Testis (tissue), 5 donors: ENCODE measurements at places on chromosomes 1 and 21. TPM values are rescaled to one million over a fixed set of nuclear protein-coding genes. Genes with fewer than 3 reads are reported as not detected.

DNA sequence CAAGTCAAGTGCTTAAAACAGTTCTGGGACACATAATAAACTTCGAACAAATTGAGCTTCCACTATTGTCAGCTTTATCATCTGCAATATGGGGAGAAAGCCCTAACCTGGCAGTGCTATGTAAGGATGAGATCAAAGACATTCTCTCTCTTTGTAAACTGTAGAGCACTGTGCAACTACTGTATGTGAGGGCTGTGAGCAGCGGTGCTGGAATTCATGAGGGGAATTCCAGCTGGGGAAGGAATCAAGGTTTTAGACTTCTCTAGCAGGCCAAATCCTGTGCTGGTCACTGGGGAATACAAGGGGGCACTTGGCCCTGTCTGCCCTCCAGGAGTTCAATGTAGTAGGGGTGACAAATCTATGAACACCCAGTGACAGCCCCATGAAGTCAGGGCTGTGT lies 9.3 kb downstream of the FAM151A start:
- no peaks in the 10 kb centered on the region for H3K36me3 ChIP-seq
- no peaks in the 10 kb centered on the region for H3K27me3 ChIP-seq
- no peak overlapping the region for H3K27ac ChIP-seq

- no peaks in the 10 kb centered on the region for H3K27me3 ChIP-seq
- no peak overlapping the region for H3K4me3 ChIP-seq
- H3K36me3 ChIP-seq = no peaks in the 10 kb centered on the region
- no peak overlapping the region for H3K27ac ChIP-seq
Observed at GRCh38 chr1:41520951-41521752, 36.7 kb upstream of the EDN2 start.

DNA sequence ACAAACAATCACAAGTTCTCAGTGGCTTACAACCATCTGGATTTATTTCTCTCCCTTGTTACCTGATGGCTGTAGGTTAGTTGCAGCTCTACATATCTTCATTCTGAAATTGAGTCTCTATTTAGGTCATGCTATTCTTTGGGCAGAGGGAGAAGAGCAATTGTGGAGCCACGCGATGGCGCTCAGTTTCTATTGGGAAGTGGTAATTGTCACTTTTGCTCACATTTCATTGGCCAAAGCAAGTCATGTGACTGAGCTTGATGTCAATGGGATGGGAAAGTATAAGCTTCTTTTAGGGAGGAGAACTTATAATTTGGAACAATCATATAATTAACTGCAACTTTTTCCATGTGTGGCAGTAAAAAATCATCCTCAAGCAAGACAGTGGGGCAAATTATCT lies 166.5 kb downstream of the LMO4 start:
- no peaks in the 10 kb centered on the region for H3K27me3 ChIP-seq
- no peak overlapping the region for H3K4me3 ChIP-seq
- no peak overlapping the region for H3K27ac ChIP-seq
- DNase-seq = no peak
- no peaks in the 10 kb centered on the region for H3K4me1 ChIP-seq

- no peak overlapping the region for H3K4me3 ChIP-seq
- no peaks in the 10 kb centered on the region for H3K36me3 ChIP-seq
- no peaks in the 10 kb centered on the region for H3K27me3 ChIP-seq
Observed at GRCh38 chr1:41766546-41766945, 152.2 kb downstream of the HIVEP3 start.

GRCh38 chr1:211577277-211577818 lies 1.6 kb downstream of the SLC30A1 start:
- peak overlapping the region; percentile 94 for H3K27ac ChIP-seq
- no peak for DNase-seq
- H3K27me3 ChIP-seq = no peaks in the 10 kb centered on the region
- H3K4me3 ChIP-seq = peak overlapping the region; percentile 95

GRCh38 chr1:194159941-194160340 lies 973.5 kb upstream of the B3GALT2 start:
- no peak overlapping the region for H3K4me3 ChIP-seq
- H3K36me3 ChIP-seq = no peaks in the 10 kb centered on the region
- H3K27ac ChIP-seq = no peak overlapping the region
- no peak for DNase-seq

GRCh38 chr1:70405780-70406416 lies 5.2 kb upstream of the CTH start:
- no peak for DNase-seq
- H3K4me3 ChIP-seq = no peak overlapping the region
- no peaks in the 10 kb centered on the region for H3K27me3 ChIP-seq
- peaks cover 4% of the 10 kb centered on the region for H3K4me1 ChIP-seq
- H3K36me3 ChIP-seq = no peaks in the 10 kb centered on the region

- H3K27me3 ChIP-seq = no peaks in the 10 kb centered on the region
- no peak for DNase-seq
- no peak overlapping the region for H3K4me3 ChIP-seq
- H3K27ac ChIP-seq = no peak overlapping the region
- H3K4me1 ChIP-seq = no peaks in the 10 kb centered on the region
Observed at GRCh38 chr1:157095551-157095950, 4.1 kb downstream of the ETV3L start.

GRCh38 chr1:220705782-220706181 lies 15.6 kb downstream of the C1orf115 start:
- H3K36me3 ChIP-seq = no peaks in the 10 kb centered on the region
- H3K27ac ChIP-seq = no peak overlapping the region
- no peak for DNase-seq
- H3K4me3 ChIP-seq = no peak overlapping the region
- peaks cover 26% of the 10 kb centered on the region for H3K4me1 ChIP-seq
- H3K27me3 ChIP-seq = no peaks in the 10 kb centered on the region

GRCh38 chr1:215779729-215780128 lies 212.6 kb downstream of the KCTD3 start:
- H3K36me3 ChIP-seq = no peaks in the 10 kb centered on the region
- no peaks in the 10 kb centered on the region for H3K27me3 ChIP-seq
- H3K4me3 ChIP-seq = no peak overlapping the region

- peaks cover 8% of the 10 kb centered on the region for H3K4me1 ChIP-seq
- DNase-seq = no peak
- H3K27ac ChIP-seq = no peak overlapping the region
- no peaks in the 10 kb centered on the region for H3K27me3 ChIP-seq
Observed at GRCh38 chr1:182857212-182857611, 18.1 kb downstream of the DHX9 start.

DNA sequence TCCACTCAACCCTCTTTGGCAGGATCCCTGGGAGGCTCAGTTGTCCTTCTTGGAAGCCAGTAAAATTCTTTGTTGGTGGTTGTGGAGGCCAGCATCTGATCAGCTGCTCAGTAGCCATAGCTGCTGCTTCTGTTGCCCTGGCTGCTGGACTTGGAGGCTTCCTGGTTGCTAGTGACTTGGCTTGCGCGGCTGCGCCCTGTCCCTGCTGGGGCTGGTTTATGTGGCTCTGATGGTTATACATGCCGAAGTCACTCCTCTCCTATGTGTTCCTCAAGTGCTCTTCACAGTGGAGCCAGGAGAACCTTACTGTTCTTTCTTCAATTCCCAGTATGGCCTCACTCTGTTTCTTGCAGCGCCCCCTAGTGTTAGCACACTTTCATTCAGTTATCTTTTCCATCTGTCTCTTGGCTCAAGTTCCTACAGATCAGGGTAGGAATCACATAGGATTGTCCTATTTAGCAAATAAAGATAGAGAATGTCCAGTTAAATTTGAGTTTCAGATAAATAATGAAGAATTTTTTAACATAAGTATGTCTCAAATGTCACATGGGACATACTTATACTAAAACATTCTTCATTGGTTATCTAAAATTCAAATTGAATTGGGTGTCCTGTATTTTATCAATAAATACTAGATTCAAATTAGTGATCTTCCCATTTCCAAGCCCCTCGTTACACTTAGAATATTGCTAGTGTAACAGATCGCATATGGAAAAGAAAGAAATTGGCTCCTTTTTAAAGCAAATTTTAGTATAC lies 176.5 kb downstream of the TGFB2 start:
- no peak overlapping the region for H3K27ac ChIP-seq
- peak; percentile 75 for DNase-seq
- no peaks in the 10 kb centered on the region for H3K36me3 ChIP-seq
- no peaks in the 10 kb centered on the region for H3K27me3 ChIP-seq
- H3K4me3 ChIP-seq = no peak overlapping the region

- no peak overlapping the region for H3K27ac ChIP-seq
- no peaks in the 10 kb centered on the region for H3K27me3 ChIP-seq
- H3K4me3 ChIP-seq = no peak overlapping the region
- no peaks in the 10 kb centered on the region for H3K36me3 ChIP-seq
- DNase-seq = no peak
Observed at GRCh38 chr1:29700491-29700890, 464.2 kb downstream of the PTPRU start.

GRCh38 chr1:219442611-219443061 lies 170.3 kb downstream of the ZC3H11B start:
- no peak overlapping the region for H3K27ac ChIP-seq
- no peaks in the 10 kb centered on the region for H3K36me3 ChIP-seq
- no peak overlapping the region for H3K4me3 ChIP-seq

DNA sequence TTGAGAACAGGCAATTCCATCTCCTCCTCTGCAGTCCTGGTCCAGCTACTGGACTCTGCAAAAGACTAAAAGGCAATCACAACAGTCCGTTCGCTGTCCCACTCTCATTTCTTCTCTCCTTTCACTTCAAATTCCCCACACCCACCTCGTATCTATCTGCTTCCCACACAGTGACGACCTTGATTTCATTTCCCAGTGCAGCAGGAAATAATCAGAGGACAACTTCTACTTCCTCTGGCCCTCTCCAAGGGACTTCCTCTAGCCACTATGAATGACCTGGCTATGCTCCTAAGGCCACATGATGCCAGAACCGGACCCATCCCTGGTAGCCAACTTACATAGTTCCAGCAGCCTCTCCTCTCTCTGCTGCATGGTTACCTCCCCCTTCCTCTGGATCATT lies 8.0 kb downstream of the NOL9 start:
- no peaks in the 10 kb centered on the region for H3K36me3 ChIP-seq
- no peak overlapping the region for H3K27ac ChIP-seq
- no peak for DNase-seq

GRCh38 chr1:38088366-38088765 lies 41.8 kb upstream of the POU3F1 start:
- no peaks in the 10 kb centered on the region for H3K4me1 ChIP-seq
- H3K4me3 ChIP-seq = no peak overlapping the region
- H3K27ac ChIP-seq = no peak overlapping the region
- DNase-seq = no peak

DNA sequence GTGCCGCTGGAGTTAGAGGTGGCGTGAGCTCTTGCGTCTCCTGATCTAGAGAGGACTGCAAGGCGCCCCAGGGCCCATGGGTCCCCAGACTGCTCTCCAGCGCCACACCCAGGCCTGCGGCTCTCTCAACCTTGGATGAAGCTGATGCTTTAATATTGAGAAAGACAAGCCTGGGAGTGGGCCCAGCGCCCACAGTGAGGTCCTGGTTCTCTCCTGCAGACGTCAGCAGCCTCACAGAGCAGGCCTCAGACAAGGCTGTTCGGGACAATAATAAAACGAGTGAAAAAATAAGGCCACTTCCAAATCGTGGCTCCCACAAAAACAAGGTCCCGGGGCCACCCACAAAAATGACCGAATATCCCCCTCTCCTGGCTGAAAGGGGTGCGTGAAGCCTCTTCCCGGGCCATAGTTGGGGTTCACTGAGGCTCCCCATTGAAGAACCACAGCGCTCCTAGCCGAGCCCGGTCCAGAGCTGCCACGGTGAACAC lies 6.0 kb upstream of the DNMT3L start:
- no peaks in the 10 kb centered on the region for H3K27me3 ChIP-seq
- no peaks in the 10 kb centered on the region for H3K36me3 ChIP-seq
- no peaks in the 10 kb centered on the region for H3K4me1 ChIP-seq
- H3K4me3 ChIP-seq = no peak overlapping the region
- no peak overlapping the region for H3K27ac ChIP-seq
- no peak for DNase-seq

DNA sequence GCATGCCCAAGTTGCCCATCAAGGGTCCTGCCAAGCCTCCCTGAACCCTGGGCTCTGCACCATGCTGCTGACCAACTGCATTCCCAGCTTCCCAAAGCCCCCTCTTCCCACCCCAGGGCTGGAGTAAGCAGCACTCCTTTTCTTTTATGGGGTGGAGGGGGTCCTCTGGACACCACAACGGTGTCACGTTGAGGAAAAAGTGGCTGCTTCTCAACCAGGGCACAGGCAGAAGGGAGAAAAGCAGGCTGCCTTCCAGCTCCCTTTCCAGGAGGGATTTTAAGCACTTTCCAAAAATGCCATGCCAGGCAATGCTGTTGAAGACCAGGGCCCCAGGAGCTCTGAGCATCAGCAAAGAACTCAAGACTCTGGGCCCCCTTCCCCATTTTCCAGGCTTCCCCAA lies 691 bp downstream of the RIMS3 start:
- no peaks in the 10 kb centered on the region for H3K36me3 ChIP-seq
- H3K27me3 ChIP-seq = no peaks in the 10 kb centered on the region
- no peak for DNase-seq
- H3K4me3 ChIP-seq = peak overlapping the region; percentile 65

DNA sequence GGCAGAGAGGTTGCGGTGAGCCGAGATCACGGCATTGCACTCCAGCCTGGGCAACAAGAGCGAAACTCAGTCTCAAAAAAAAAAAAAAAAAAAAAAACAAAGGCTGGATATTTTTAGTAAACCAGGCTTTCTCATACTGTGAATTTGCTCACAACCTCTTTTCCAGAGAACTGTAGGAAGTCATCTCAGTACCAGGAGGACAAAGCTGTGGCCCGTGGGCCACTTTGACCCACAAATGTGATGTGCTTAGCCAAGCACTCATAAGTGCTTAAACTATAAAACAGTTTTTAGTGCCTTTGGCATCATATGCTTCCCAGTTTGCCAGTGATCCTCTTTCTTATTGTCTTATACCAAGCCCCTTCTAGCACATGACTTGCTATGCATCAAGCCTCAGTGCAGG lies 46.5 kb downstream of the RNF11 start:
- H3K27ac ChIP-seq = no peak overlapping the region
- no peaks in the 10 kb centered on the region for H3K36me3 ChIP-seq
- no peak overlapping the region for H3K4me3 ChIP-seq
- no peak for DNase-seq
- peaks cover 12% of the 10 kb centered on the region for H3K4me1 ChIP-seq

FOXD3 gene
- polyA plus RNA-seq = 0.69 TPM

SH2D2A gene
- polyA plus RNA-seq = 1.3 TPM

MROH9 gene
- 2.3 TPM for polyA plus RNA-seq

C1orf87 gene
- polyA plus RNA-seq = 31.5 TPM

KMO gene
- 1.5 TPM for polyA plus RNA-seq

KRTAP19-1 gene
- polyA plus RNA-seq = not detected

PLCH2 gene
- polyA plus RNA-seq = 2.7 TPM

ADGRL2 gene
- 13.8 TPM for polyA plus RNA-seq

HES3 gene
- not detected for polyA plus RNA-seq
